Occipital lobe (tissue), 3 donors: ENCODE measurements at places on chromosomes 2 and 18. TPM values are rescaled to one million over a fixed set of nuclear protein-coding genes. Genes with fewer than 3 reads are reported as not detected.

D2HGDH gene
- 8.0 TPM for total RNA-seq

ZNF396 gene
- total RNA-seq = 5.0 TPM

CTLA4 gene
- not detected for total RNA-seq

PPP4R3B gene
- 120 TPM for total RNA-seq

SLC40A1 gene
- total RNA-seq = 43.0 TPM

PRSS56 gene
- total RNA-seq = not detected

CAPN14 gene
- total RNA-seq = 1.4 TPM

NOSTRIN gene
- total RNA-seq = 3.9 TPM

GNAL gene
- total RNA-seq = 49.8 TPM

KCNG2 gene
- total RNA-seq = 0.31 TPM

TEX44 gene
- total RNA-seq = not detected

OTOS gene
- 0.94 TPM for total RNA-seq

RSAD2 gene
- total RNA-seq = 6.9 TPM

DNA sequence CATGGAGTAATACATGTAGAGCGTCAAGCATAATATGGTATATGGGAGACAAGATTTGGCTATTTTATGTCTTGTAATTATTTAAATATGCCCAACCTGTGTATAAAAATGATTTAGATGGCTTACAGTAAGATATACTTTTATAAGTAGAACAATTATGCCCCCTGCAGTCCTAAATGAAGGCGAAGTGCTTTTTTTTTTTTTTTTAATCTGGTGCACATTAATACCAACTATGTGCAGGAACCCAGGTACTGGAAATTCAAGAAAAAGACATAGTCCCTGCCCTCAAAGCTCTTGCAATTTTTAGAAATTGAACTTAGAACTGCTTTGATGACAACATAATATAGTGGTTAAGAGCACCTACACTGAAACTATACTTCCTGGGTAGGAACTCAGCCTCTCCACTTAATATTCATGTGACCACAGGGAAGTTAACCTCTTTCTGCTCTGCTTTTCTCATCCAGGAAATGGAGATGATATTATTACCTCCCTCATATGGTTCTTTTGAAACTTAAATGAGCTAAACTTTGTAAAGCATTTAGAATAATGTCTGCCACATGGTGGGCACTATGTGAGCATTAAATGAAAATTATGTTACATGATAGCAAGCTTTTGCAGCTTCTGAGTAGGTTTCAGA is 38.1 kb downstream of the AFTPH start:
- DNase-seq = no peak

DNA sequence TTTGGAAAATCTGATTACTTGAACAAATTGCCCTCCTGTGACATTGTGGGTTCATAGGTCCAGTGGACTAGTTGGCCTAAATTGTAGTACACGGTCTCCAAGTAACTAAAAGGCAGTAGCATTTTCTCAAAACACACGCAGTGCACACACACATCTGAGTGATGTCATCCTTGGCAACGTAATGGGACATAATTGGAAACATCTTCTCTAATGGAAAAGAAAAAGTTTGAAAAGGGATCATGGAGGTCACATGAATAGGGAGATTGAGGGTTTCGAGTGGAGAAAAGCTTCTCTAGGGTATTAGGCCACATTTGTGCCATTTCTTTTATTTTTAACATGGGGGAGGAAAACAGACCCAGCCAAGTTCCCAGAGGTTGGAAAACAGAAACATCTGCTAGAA is 93.3 kb downstream of the MAP4K4 start:
- no peak for DNase-seq

GRCh38 chr2:169480079-169480465 is 778 bp downstream of the BBS5 start:
- DNase-seq = no peak

GRCh38 chr2:146530886-146531285 is 1313.9 kb upstream of the ACVR2A start:
- DNase-seq = no peak

DNA sequence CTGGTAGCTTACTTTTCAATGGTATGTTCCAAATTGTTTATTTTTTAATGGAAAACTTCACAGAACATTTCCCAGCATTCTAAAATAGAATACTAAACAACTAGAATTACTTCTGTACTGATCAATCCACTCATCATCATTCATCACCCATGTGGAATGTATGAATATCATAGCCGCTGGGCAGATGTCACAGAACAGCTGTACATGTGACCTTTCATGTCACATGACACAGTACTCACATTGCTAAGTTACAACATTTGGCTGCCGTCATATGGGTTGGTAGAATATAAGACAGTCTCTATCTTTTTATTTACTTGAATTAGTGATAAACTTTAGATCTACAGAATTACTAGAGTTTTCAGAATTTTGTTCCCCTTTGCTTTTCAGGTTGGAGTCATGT is 387.6 kb downstream of the ZEB2 start:
- DNase-seq = no peak

- DNase-seq = no peak
Measured at GRCh38 chr2:237307474-237307873, 106.5 kb downstream of the COL6A3 start.

GRCh38 chr18:5197461-5197860 is 404 bp upstream of the AKAIN1 start:
- DNase-seq = no peak

- no peak for DNase-seq
Measured at GRCh38 chr2:121359716-121360565, 74.9 kb upstream of the TFCP2L1 start.

DNA sequence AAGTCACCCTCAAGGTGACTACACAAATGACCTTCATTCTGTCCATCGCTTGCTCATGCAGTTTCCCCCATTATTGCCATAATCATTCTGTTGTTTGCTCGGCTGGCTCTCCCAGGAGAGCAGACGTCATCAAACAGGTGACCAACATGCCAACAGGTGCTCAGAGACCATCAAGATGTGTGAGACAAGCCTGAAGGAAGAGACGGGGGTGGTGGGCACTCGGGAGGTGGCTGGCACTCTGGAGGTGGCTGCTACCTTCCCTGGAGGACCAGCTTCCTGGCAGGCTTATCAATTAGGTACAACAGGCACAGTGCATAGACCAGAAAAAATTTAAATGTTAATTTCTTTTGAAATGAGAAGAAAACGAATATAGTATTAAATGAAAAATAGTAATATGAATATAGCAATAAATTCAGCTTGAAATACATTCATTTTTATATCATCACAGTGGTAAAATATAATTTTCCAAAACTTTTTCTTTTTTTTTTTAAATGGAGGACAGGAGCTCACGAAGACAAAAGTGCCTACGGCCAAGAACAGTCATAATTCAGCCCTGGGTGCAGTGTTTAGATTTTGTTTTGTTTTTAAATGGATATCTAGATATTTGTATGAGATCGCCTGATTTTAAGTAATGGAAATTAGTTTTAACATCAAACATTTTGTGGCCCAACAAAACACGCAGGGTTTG is 16.9 kb upstream of the HAAO start:
- no peak for DNase-seq

DNA sequence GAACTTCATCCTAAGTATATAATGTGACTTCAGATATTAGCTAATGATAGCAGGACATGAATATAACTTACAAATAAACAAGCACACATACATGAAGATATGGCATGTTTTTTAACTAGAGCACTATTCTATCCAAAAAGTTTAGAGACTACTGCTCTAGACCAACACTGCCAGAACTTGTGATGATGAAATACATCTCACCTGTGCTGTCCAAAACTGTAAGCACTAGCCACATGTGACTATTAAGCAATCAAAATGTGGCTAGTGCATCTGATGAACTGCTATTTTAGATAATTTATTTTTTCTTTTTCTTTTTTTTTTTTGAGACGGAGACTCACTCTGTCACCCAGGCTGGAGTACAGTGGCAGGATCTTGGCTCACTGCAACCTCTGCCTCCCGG is 7.1 kb downstream of the AAK1 start:
- DNase-seq = no peak

- DNase-seq = no peak
Measured at GRCh38 chr2:10000541-10000940, 42.8 kb upstream of the KLF11 start.

DNA sequence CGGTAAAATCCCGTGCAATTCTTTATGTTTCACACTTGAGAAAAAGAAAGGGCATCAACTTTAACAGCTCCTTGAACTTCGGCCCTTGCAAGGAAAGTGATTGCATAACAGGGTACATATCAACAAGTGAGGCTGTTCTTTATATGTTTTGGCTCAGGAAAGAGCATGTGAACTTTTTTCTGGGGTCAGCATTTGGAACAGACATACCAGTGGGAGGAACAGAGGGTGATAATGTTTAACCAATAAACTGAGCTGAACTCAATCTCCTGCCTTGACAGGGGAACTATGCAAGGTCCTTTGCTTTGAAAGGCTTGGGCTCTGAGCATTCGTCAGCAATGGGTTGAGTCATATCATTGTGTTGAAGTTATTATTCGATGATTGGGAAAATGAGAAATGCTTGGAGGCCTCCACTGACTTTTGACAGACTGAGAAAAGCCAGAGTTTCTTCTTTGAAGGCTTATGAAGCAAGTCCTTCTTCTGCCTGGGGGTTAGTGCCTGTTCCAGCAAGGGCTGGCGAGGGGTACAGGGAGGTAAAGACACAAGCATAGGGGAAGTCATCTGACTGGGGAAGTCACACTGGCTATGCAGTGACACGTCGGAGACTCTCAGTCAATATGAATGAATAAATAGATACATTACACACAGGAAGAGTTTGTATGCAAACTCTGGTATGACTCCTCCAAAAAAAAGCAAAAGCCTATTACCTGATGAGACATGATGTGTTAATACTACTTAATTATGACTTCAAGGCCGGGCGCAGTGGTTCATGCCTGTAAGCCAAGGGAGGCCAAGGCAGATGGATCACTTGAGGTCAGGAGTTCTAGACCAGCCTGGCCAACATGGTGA is 57.2 kb downstream of the CYB5A start:
- no peak for DNase-seq

- no peak for DNase-seq
Measured at GRCh38 chr18:40841063-40841462, 1114.0 kb upstream of the PIK3C3 start.

DNA sequence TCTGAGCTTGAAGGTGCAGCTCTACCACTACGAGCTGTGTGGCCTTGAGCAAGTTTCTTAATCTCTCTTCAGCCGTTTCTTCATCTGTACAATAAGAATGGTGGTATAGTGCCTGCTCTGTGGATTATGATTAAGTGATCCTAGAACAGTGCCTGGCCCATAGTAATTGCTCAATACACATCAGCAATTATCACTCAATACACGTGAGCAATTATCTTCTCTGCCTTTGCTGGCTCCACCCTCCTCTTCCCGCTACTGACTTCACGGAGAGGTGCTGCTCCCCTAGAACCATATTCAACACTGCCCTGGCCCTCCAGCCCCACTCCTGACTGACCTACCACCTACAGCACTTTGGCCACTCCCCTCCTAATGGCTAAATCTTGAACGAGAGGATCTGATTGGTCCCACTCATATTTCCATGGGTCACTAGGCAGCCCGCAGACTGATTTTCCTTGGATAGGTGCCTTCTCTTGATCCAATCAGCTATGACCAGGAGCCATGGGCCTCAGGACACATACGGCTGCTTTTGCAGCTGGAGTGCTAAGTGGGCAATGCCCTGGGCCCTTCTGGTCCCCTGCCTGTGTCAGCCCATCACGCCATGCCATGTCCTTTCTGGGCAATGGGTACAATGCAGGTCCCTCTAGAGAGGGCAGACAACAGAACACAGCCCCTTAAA is 77.5 kb downstream of the STPG4 start:
- no peak for DNase-seq

DNA sequence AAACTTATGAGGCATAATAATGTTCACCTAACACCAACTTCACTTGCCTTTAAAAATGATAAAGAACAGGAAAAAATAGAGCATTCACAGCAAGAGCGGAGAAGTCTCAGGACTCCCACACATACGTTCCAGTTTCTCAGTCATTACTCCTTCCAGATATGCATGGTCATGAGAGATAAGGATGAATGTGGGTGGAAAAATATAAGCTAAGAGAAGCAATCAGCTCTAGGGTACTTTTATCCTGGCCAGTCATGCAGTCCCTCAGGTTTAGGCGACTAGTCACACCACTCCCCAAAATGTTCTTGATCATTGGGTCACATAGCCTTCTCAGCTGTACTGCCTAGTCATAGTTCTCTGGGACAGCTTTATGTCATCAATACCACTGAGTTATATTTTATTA is 29.2 kb upstream of the CCDC178 start:
- DNase-seq = no peak

DNA sequence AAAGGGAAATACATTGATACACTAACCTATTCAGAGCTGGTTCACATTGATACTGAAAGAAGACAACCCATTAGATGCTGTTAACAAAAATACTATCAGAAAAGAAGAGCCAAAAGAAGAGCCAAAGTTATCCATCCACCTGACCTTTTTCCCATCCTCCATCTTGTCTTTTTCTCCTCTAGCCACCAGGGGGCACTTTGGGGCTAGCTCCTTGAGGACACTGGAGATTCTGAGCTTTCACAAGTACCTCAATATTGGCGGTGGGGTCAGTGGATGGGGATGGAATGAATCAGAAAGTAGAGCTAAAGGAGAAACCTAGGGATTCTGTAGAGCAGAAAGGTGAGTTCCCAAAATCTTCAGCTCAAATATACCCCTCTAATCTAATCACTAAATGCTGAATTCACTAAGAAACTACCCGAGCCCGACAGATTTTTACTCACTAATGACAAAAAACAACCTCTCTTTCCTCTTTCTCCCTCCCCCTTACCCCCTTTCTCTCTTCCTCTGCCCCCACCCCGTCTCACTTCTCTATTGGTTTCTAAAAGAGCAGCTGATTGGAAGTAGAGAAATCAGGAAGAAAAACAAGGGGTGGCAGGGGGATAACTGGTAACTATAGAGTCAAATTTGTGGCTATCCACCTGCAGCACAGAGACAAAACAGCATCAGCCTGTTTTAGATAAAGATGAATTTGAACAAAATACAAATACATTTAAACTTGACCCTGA is 203.3 kb downstream of the TCF4 start:
- no peak for DNase-seq

- DNase-seq = no peak
Measured at GRCh38 chr18:73690222-73690621, 457.4 kb downstream of the FBXO15 start.

GRCh38 chr2:191382801-191383200 is 137.6 kb downstream of the MYO1B start:
- DNase-seq = no peak

DNA sequence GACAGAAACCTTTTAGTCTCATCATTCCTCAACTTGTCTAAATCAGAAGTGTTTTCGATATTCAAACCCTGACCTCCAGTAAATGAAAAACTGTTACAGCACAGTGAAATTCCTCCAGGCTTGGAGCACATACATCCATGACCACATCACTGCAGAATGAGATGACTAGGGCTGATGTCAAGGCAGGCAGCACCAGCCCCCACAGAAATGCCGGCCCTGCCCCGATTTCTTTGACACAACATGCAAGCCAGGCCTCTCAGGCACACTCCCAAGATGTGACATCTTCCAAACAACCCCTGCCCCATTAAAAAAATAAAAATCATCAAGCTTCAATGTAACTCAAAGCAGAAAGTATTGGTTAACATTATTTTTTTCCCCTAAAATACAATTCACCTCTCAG is 103.3 kb downstream of the CTAGE1 start:
- no peak for DNase-seq
